GOT3 (cell line): ENCODE measurements at places on chromosomes 7 and 10.

GRCh38 chr7:135291809-135292253, 58.2 kb downstream of the STRA8 start:
- no peak for DNase-seq

DNA sequence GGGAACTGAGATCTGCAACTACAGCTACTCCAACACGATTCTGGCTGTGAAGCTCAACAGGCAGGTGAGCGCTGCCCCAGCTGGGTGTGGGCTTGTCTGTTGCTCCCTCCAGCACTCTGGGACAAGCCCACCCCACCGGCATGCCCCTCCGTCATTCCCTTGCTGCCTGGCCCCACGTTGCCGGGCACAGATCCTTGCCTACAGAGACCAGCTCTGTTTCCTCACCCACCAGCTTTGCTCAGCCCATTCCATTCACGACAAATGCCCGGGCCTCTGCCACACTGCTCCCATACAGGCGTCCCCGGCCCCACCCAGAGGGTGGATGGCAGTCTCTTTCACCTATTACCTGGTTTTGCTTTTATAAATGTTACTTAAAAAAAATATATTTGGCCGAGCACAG, 24.6 kb downstream of the WIPI2 start:
- no peak for DNase-seq

DNA sequence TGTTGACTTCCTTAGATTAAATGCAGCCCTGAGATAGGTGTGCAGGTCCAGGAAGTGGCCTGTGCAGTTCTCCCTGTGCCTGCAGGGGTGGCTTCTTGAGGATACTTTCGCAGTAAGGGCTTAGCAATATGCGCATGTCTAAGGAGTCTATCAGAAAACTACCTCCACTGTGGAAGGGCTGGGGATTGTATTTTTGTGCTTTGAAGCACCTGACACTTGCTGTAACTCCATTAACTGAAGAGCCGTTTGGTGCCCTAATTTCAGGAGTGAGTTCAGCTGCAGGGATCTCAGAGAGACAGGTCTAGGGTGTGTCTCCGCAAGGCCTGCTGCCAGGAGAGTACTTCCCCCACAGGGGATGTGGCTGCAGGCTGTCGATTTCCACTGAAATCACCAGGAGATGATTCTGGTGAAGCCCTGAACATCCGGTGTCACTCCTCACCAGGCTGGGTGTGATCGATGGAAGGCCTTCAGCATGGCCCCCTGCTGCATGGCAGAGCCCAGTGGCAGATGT, 35.5 kb downstream of the IKZF1 start:
- no peak for DNase-seq

- DNase-seq = no peak
These were observed 247.6 kb downstream of the DNAJB6 start for GRCh38 chr7:157584420-157584819.

DNA sequence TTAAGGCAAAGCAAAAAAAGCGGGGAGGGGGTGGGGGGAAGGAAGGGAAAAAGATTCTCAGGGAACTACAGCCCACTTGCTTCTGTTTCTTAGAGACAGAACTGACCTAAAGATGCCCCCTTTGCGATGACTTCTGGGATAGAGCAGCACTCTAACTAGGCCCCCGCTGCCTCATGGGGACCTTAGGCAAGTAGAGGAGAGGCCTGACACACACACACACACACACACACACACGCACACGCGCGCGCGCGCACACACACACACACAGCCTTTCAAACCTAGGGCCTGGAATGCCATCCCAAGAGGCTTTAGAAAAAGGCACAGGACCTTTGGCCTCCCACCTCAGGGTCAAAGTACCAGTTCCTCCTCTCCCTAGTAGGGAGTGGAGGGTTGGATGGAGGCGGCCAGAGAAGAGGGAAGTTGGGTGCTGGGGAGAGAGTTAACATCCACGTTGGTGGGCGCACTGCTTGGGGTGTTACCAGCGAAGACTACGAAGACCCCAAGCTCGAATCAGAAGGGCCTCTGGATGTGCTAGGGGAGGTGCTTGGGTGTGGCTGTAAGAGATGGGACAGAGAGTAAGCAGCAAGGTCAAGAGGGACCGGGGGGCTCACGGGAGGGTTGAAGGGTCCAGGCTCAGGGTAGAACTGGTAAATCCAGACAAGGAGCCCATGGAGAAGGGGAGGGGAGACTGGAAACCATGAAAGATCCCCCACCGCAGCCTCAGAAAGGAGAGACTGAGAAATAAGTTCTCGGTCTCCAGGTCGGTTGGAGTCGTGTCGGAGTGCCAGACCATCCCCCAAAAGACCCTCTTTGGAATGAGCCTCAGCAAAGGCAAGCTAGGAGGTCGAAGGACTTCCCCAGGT, 1.2 kb upstream of the COL1A2 start:
- DNase-seq = no peak

DNA sequence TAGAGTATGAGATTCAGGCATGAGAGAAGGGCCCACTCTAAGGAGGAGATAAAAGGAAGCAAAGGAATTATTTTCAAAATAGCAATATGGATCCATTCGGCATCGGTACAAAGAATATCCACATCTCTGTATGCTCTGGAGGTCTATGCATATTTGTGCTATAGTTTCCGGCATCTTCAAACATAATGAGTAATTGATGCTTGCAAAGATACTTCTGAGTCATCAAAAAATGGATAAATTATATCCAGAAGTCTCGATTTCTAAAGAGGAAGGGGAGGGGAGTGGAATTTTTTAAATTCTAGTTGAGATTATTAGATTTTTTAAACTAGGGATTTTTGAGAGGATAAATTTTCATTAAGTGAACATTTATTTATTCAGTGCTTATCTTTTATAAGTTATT, 72.9 kb upstream of the KIAA1217 start:
- no peak for DNase-seq

DNA sequence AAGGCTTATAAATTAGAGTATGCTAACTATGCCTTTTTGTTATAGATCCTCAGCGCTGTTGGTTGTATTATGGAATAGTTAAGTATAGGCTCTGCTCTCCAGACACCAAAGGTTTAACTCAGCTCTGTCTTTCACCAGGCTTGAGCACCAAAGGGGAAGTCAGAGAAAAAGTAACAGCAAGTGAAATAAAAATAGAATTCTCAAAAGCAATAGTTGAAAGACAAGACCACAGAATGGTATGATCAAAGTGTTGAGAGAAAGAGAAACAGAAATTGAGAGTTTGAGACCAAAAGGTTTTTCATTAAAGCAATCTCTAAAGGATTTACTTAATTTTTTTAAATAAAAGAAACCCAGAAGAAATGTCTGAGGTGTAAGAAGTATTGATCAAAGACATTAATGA, 529.8 kb upstream of the C7orf33 start:
- DNase-seq = no peak
